ENCODE measurements at places on chromosomes 1 and 21.

DNA sequence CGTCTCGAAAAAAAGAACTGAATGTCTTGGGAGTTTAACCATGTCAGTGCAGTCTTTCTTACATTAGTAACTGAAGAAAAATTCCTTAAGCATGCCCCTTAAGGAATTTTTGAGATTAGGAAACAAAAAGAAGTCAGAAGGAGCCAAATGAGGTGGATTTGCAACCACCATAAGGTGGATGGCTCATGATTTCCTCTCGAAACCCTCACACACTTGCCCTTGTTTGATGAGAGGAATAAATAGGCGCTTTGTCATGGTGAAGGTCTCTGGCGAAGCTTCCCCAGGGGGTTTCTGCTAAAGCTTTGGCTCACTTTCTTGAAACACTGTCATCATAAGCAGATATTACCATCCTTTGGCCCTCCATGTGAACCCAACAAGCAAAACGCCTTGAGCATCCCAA is 68.2 kb downstream of the POFUT2 start:
- DNase-seq, result no peak

DNA sequence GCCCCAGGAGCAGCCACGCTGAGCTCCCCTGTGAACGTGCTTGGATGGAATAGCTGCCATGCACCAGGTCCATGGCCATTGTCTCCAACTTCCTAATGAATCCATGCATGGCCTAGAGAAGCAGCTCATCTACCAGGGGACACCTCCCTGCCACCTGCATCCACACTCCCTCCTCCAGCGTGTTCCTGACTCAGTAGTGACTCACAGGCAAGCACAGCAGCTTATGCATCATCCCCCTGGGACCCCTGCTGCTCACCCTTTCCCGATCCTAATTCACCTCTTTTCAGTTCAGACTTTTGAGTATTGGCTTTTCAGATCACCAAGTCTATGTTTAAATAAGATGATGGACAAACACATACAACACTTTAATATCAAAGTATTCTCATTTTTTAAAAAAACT is 39.9 kb upstream of the TADA1 start:
- no peak for DNase-seq

GRCh38 chr1:2088458-2088857 is 38.2 kb downstream of the PRKCZ start:
- DNase-seq, result no peak

GRCh38 chr21:31538816-31539215 is 120.7 kb upstream of the SOD1 start:
- no peak for DNase-seq
